ENCODE measurements at places on chromosomes 2 and 18.
A peak's percentile ranks its signal among the peaks of the same experiment; 100 is the strongest.

DNA sequence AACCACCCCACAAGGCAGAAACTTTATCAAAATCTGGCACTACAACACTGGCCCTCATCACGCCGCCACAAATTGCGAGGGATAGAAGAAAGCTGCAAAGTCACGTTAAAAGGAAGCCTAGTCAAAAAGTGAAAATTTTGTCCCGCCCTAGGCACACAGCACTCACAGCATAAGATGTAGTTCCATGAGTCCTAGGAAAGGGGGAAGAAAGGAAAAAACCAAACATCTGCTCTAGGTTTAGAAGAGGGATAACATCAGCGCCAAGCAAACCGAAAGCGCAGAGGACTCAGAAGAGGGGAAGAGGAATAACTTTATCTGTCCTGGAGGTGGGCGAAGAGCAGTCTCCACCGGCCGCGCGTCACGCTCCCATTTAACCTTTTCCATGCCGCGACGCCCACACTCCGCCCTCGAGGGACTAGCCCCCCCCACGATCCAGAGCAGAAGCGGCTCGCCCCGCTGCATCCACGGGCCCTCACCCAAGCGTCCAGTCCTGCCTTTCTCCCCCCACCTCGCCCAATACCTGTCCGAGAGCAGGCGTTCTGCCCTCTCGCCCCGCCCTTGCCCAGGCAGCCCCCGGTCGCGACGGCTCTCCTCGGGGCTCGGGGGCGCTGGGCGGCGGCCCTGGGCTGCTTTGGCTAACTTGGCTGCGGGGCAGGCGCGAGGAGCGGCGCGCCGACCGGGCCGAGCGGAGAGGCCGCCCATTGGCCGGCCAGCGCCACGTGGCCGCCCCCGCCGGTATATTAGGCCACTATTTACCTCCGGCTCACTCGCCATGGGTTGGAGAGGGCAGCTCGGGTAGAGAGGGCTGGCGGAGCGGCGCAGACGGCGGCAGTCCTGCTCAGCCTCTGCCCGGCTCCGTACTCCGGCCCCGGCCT is at the start of gene HOXD1:
HOXD1 (plus strand) TSS at position 770 of the 875 bp plus-strand sequence. CDS start 134 bp downstream, outside the sequence.
- DNase-seq: no peak

DNA sequence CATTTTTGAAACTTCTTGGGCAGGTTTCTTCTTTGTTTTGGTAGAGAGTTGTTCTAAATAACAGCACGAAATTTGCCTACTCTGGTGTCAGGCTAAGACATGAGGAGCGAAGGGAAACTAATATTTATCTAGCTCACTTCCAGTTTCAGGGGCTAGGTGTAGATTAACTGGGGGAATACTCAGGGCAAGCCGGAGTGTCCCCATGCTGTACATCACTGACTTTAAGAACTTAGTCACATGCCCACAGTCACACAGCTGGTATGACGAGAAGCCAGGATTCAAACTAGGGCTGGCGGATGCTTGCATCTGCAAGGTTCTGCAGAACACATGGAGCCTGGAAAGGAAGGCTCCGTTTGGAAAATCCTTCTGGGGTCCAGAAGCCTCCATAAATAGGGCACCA is 133.3 kb downstream of the ALPK2 start:
- DNase-seq: no peak

DNA sequence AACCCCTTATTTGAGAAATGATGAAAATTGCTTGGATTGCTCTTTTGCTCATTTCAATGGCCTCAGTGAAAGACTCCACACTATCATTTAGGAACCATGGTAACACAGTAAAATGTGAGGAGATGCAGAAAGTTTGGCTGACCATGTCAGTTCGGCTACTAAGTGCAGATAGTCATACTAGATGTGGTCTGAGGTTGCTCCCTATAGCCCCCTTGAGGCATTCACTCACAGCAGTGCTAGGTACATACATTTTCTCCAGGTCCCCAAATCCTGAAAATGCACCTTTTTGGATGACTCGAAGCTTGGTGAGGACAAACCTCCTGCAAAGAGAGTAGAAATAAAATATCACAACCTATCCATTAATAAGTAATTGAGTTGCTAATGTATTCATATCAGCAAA is 86.3 kb downstream of the FSHR start:
- no peak for DNase-seq

GRCh38 chr2:61510674-61511671 is 27.2 kb downstream of the XPO1 start:
- DNase-seq: no peak

GRCh38 chr2:134335601-134336000 is 81.7 kb downstream of the MGAT5 start:
- no peak for DNase-seq

- no peak for DNase-seq
Measured at GRCh38 chr2:77521931-77522470, at the start of gene LRRTM4. TSS of gene LRRTM4 (minus strand) at chr2:77522376.

- no peak for DNase-seq
Measured at GRCh38 chr2:217451666-217452065, 551.1 kb downstream of the TNS1 start.

GRCh38 chr2:28469304-28469703 is 26.6 kb upstream of the PLB1 start:
- no peak for DNase-seq

GRCh38 chr2:220574038-220574437 is 946.6 kb downstream of the SLC4A3 start:
- no peak for DNase-seq

DNA sequence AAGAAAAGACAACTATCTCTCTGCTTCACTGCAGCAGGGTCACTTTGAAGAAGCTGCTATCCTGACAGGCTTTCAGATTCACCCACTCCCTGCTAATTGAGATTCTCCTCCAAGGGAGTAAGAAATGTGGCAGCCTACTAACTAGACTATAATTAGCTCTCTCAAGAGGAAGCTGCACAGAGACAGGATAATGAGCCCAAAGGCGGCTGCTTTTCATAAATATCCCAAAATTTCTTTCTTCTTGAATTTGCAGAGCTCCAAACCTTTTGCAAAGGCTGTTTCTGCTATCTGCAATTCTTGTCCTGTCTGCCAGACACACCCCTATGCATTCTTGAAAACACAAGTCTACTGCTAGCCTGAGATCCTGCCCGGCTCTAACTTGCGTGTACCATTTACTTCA is 54.0 kb upstream of the RNU4ATAC start:
- no peak for DNase-seq

DNA sequence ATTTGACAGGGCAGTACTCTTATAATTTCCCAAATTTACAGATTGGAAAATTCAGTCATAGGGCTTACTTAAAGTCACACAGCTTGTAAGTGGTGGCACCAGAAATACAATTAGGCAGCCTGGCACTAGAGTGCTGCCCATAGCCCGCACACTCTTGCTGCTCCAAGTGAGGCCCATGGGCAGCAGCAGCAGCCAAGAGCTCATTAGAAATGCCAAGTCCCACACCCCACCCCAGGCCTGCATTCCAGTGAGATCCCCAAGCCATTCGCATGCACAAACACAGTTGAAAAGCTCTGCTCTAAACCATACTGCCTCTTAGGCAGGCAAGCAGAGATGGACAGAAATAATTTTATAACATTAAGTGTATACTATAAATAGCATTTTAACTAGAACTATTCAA is 379.3 kb upstream of the PKDCC start:
- DNase-seq: no peak

GRCh38 chr2:144198116-144198515 is 321.8 kb downstream of the ZEB2 start:
- peak; percentile 44 for DNase-seq

- peak; percentile 74 for DNase-seq
Measured at GRCh38 chr2:27049422-27050280, 1.8 kb upstream of the AGBL5 start.

- peak; percentile 71 for DNase-seq
Measured at GRCh38 chr2:224584785-224585210, 365 bp downstream of the CUL3 start.

- DNase-seq: no peak
Measured at GRCh38 chr2:46486436-46486835, 7.1 kb downstream of the TMEM247 start.

GRCh38 chr2:228986961-228987360 is 284.1 kb downstream of the PID1 start:
- DNase-seq: no peak

GRCh38 chr2:187593697-187594096 is 39.5 kb upstream of the TFPI start:
- no peak for DNase-seq

DNA sequence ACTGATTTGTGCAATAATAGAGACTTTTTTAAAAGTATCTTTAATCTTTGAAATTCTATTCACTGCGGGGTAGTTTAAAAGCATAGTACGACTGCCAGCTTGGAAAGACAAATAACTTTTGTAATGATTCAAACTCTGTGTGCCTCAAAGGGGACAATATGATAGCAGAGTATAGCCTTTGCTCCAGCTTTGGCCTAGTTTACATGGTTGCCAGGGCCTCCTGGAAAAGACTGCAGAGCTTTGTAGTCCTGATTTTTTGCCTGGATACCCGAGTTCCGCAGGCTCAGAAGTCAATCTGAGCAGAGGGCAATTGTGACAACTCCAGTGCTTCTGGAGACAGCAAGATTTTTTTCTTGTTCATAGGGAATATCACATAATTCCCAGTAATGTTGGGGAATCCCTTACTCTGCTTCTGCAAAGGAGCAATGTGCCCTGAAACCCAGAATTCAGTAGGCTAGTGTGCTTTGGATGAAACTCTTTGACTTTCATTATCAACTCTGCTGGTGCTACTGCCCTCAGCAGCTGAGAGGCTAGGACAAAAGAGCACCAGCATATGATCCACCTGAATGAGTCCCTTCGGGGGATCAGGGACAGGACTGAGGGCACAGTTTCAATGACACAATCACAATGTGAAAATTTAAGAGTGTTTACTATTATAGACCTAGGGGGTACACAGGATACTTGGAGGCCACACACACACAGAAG is 768.1 kb downstream of the TMEM182 start:
- DNase-seq: no peak
